Activated CD8-positive, alpha-beta memory T cell treated with anti-CD3 and anti-CD28 coated beads for 4 hours (primary cell): ENCODE measurements at places on chromosomes 3 and 15.
A peak's percentile ranks its signal among the peaks of the same experiment; 100 is the strongest.

- DNase-seq: no peak
Measured at GRCh38 chr3:38648659-38649499, 608 bp downstream of the SCN5A start.

DNA sequence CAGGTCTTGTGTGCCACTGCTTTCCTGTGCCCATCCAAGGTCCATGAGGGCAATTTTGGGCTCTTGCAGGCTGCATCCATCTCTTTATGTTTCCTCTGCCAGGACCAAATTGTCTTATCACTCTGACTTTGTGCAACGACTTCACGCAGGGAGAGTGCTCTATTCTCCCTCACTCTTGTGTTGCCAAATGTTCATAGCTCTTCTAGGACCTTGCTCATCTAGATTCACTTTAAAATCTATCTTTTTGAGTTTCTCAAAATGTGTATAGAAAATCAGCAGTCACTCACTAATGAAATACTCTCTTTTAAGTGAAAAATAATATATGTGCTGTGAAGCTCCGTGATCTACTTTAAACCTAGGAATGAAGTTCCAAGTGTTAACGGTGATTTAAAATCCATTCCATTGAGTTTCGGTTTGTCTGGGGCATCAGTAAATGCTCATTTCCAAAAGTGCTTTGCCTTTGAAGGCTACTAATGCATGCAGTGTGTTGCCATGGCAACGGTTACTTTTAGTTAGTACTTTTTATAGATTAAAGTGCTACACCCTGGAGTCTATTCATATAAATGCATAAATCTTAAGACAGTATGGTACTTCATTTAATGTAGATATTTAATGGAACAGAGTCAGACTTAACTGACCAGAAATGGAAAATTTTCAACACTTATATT lies 46.6 kb upstream of the GOLGA8J start:
- DNase-seq: no peak

- no peak for DNase-seq
Measured at GRCh38 chr3:33054100-33055092, 42.5 kb downstream of the GLB1 start.

DNA sequence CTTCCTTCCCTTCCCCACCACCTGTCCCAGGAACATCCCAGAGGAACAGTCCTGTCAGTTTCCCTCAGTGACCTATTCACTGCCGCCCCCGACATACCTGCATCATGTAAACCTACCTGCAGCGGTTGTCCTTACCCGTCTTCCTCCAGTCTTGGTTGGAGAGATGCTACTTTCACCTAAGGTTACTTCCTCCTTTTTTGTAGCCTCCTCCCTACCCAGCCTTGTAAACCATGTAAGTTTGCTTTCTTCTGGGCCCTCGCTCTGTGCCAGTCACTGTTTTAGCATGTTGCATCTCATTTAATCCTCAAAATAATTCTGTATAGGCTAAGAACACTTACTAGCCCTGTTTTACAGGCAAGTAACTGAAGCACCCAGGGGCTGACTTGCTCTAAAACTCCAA lies 58.3 kb downstream of the GPR171 start:
- no peak for DNase-seq

- DNase-seq: peak; percentile 78
Measured at GRCh38 chr15:99928429-99928981, 195.3 kb upstream of the LYSMD4 start.

DNA sequence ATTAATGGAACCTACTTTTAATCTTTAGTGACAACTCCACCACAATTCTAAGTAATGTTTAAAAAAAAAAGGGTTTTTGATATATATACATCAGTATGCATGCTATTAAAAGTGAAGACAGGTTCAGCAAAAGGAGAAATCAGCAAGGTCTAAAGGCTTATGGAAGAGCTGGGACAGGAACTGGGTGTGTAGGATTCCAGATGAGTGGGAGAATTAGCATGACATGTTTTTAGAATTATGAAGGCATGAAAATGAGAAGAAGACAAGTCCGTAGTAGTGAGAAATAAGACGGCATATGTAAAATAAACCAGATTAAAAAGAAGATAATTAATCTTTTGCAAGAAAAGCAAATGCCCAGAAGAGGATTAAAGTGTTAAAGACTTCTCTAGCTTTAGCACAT lies 52.0 kb downstream of the CBLB start:
- DNase-seq: no peak

DNA sequence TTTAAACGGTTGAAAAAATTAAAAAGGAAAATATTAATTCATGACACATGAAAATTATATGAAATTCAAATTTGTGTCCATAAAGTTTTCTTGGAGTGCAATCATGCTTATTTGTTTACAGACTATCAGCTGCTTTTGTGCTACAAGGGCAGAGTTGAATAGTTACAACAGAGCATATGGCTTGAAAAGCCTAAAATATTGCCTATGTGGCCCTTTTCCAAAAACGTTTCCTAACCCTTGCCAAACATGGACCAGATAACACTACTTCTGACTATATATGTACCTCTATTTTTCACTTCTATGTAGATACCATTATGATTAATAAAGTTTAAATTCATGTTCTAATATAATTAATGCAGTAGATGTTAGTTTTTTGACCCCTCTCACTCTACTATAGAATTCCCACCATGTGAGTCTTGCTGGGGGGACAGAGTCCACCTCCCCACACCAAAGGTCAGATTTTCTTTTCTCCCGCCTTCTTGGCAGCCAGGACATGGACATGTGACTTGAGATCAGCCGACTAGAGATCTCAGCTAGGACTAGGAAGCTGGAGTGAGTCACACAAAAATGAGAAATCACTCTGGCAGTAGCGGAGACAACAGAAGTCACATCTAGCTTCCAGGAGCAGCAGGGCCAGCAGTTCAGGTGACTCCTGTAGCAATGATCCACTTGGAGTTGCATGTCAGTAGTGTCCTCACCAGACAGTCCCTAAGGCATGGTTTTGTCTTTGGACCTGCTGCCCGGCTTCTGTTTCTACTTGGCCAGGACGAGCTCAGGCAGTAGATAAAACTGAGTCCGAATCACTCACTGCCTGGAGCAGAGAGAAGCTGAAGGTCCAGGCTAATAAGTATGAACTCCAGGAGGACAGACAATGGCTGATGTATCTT lies 22.4 kb downstream of the CIAO2A start:
- DNase-seq: no peak

DNA sequence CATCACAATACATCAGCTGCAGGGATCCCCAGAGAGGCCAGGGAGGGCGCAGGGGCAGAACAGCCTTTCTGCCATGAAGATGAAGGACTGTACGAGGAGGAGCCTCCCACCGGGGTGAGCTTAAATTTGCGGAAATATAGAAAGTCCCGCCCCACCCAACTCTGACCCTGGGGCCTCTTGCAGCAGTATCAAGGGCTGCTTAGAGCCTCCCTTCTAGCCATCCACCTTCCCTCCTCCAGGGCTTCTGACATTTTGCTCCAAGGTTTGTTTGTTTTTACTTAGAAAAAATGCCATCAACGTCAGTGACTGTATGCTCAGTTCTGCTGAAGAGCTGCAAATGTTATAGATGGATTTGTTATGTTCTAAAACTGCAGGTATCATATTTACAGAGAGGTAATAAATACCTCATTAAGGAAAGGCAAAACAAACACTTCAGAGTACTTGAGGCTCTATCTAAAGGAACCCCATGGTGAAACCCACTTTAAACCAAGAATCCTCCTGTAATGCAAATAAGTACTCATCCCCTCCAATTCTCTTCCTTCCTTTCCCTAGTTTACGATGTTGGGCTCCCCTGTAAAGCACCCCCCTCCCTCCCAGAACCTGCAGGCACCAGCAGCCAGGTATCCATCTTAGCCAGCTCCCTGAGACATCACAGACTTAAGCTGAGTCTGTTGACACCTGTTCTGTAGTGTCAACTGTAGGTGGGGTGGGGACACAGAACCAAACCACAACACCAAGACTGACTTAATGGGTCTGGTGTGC lies 30.5 kb downstream of the RFTN1 start:
- DNase-seq: no peak

GRCh38 chr3:38102444-38102814 lies 34.5 kb downstream of the ACAA1 start:
- no peak for DNase-seq

- DNase-seq: no peak
Measured at GRCh38 chr3:20478436-20478835, 292.4 kb upstream of the SGO1 start.

DNA sequence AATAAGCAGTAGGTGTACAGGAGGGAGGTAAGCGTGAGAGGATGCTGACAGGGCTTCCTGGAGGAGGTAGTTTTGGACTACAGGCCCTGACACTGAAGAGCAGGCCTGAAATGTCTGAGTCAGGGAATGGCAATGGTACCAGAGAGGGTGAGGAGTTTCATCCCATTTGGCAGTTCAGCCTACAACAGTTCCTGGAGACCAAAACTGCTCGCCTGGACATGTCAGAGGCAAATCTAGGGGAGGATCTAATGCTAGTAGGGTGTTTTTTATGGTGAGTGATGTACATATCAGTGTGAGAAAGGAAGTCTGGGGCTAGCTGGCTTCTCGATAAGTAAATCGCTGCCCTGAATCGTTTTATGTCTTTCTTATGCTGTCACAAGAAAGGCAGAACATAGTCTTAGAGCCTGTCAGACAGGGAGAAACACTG lies 13.8 kb upstream of the TNFSF10 start:
- no peak for DNase-seq

GRCh38 chr15:27201425-27201824 lies 230.4 kb downstream of the GABRG3 start:
- DNase-seq: no peak

- DNase-seq: no peak
Measured at GRCh38 chr15:41512940-41513505, 604 bp downstream of the LTK start.

GRCh38 chr3:148606979-148607378 lies 90.7 kb upstream of the AGTR1 start:
- no peak for DNase-seq

DNA sequence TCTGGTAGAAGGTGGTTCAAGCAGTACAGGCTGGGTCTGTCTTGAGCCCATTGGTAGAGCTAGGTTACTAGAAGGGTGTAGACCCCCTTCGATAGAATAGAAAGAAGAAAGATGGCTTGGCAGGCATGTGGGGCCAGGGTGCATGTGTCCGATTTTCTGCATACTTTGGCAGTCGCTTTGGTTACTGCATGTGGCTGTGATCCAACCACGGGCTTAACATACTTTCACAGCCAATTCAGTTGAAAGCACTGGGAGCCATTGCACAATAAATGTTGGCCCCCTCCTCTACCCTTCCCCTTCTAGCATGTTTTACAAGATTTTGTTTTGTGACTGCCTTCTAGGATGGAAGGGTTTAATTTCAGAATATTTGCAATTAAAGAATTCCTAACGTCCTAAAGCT lies 7.2 kb downstream of the ARID3B start:
- no peak for DNase-seq

DNA sequence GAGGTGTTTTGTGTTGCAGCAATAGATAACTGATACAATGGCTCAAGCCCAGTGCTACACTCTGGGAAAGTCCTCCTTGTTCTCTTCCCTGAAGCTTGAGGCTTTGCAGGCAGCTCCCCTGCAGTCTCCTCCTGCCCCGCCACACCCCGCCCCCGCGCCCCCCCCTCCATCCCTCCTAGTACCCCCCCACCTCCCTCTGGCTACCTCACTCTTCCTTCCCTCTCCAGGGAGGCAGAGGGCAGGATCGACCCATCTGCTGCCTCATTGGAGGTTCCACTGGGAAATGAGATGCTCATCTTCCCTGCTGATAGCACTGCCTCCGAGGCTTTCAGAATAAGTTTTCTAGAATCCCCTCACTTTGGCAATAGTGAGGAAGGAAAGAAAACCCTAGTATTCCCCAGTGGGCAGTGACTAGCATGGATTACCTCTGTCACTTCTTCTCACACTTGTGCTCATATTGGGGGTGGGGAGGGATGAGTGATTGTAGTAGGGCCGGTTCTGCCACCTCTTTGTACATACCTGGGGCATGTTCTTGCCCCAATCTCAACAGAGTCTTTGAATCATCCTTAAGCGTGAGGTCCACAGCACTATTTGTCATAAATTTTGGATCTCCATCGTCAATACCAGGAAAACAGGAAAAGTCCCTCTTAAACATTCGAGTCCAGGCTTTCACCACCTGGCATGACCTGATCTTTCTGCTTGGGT lies 16.3 kb upstream of the RAB7A start:
- no peak for DNase-seq

- no peak for DNase-seq
Measured at GRCh38 chr3:136624371-136624770, 127.8 kb downstream of the STAG1 start.

- no peak for DNase-seq
Measured at GRCh38 chr3:2774481-2775249, 335.5 kb downstream of the IL5RA start.

DNA sequence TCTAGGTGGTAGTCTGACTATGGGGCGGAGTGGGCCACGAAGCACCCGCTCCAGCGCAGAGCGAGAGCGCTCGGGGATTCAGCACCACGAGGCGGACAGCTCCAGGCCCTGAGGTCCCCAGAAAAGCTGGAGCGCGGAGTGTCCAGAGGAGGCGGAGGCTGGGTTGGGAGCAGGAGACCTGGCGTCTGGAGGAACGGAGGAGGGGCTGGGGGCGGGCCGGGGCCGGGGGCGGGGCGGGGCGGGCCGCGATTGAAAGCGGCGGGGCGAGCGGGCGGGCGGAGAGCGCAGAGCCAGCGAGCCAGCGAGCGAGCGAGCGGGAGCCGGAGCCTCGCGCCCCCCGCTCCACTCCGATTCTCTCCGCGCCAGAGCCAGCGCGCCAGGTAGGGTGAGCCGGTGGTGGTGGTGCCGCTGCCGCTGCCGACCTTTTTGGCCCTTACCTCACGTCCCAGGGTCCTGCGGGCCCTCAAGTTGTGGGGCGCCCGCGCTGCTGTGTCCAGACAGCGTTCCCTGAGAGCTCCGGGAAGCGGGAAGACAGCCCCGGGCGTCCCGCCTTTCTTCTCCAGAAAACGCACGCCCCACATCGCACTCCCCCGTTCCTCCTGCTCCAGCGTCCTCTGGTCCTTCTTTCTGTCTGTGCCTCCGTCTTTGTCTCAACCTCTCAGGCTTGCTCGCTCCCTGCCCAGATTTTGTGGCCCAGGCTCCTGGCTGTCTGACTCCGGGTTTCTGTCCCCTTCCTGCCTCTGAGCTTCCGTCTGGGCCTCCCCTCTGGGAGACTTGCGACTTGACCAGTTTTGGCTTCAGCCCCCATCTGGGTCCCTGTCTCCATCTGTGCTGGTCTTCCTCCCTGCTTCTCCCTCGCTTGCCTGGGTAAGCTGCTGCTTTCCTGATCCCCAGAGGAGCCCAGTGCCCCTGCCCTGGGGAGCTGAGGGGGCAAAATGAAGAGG lies at the start of gene GRM2:
Gene GRM2 (plus strand): TSS at position 281 of the 944 bp plus-strand sequence. CDS start 1,916 bp downstream, outside the sequence.
- no peak for DNase-seq

GRCh38 chr15:69493406-69493805 lies 40.8 kb downstream of the RPLP1 start:
- no peak for DNase-seq

DNA sequence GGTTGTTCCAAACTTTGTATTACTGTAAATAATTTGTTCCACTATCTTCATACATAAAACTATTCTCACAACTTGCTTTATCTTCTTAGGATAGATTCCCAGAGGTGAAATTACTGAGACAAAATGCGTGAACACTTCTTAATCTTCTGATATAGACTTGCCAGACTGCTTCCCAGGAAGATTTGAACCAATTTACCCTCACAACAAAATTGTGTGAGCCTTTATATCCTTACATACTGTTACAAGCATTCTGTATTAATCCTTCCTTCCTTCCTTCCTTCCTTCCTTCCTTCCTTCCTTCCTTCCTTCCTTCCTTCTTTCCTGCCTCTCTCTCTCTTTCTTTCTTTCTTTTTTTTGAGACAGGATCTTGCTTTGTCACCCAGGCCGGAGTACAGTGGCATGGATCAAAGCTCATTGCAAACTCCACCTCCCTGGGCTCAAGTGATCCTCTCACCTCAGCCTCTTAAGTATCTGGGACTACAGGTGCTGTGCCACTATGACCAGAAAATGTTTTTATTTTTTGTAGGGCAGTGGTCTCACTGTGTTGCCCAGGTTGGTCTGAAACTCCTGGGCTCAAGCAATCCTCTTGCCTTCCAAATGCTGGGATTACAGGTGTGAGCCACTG lies 57.1 kb upstream of the SSR3 start:
- DNase-seq: no peak
